ENCODE measurements at places on chromosomes 5 and 9. TPM values are rescaled to one million over a fixed set of nuclear protein-coding genes. Genes with fewer than 3 reads are reported as not detected.

Gene CATSPER3
- total RNA-seq = 0.24 TPM

Gene PCDH12
- total RNA-seq = 0.24 TPM

Gene DNAJC21
- total RNA-seq = 47.5 TPM

Gene TRPM3
- total RNA-seq = not detected

Gene PLK2
- 47.5 TPM for total RNA-seq

Gene CLIC3
- total RNA-seq = 4.2 TPM

Gene ENG
- 235 TPM for total RNA-seq

GRCh38 chr5:57895766-57896165 is 413.2 kb upstream of the ACTBL2 start:
- DNase-seq = no peak

- DNase-seq = no peak
Measured at GRCh38 chr5:175493726-175494125, 15.4 kb downstream of the SFXN1 start.

- no peak for DNase-seq
Measured at GRCh38 chr5:117872798-117873368, 1115.5 kb downstream of the DTWD2 start.

DNA sequence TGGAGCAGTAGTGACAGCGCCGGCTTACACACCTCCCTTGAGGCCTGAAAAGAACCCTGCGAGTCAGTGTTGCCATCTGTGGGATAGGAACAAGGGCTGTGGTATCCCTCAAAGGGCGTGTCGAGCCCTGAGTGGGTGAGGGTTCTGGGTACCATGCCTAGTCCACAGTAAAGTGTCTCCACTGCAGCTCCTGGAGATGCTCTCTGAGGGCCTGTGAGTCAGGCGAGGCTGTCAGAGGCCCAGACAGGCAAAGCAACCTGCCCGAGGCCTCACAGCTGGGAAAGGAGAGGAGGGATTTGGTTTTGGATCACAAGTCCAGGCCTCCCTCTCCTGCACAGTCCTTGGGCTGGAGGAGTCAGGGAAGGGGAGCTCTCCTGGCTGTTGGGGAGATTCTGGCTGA is 6.1 kb downstream of the PRRX2 start:
- DNase-seq = peak; percentile 14

GRCh38 chr9:96399325-96399633 is 15.8 kb upstream of the SLC35D2 start:
- no peak for DNase-seq

- DNase-seq = peak; percentile 35
Measured at GRCh38 chr9:120532475-120532874, 47.5 kb downstream of the CDK5RAP2 start.

- DNase-seq = peak; percentile 19
Measured at GRCh38 chr9:70043689-70044489, at the start of gene MAMDC2. TSS of gene MAMDC2 (plus strand) at chr9:70043848. CDS start at chr9:70044198, 350 bp downstream.

GRCh38 chr9:71762900-71763653 is 5.2 kb downstream of the CEMIP2 start:
- peak; percentile 85 for DNase-seq

GRCh38 chr5:151862811-151863472 is 61.7 kb downstream of the GLRA1 start:
- no peak for DNase-seq

DNA sequence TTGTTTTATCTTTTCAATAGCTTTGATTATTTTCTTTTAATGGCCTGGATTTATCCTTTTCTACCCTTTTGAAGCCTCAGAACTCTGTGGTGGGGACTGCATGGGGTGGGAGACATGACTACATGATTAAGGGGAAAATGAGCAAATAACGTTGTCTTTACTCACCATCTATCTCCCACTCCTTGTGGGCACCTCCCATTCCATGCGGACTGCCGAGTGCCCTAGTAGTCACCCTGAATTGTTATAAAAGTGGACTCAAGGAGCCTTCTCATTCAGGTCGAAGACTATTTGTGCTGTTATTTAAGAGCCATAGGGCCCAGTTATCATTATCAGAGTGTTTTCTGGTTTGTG is 281.8 kb downstream of the MLLT3 start:
- DNase-seq = no peak

All from HFFc6 (cell line).